Fibroblast of villous mesenchyme (primary cell): ENCODE measurements at places on chromosomes 5 and 9. TPM values are rescaled to one million over a fixed set of nuclear protein-coding genes. Genes with fewer than 3 reads are reported as not detected.

DNA sequence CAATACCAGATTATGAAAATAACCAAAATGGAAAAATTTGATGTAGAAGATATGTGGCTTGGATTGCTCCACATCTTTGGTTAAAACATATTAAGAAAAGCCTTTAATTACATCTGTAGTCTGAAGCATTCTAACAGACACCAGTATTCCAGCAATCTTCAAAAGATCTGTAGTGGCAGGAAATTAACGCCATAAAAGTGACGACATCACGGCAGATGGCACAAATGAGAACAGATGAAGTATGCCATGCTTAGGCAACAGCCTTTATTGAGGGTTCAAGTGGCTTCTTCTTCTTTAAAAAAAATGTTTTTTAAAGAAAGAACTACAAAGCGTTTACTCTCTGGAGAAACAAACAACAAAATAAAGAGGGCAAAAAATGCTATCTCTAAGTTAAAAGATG is 164.2 kb downstream of the MEF2C start:
- no peak for DNase-seq

GRCh38 chr9:124786881-124787573 is 10.1 kb downstream of the OLFML2A start:
- DNase-seq, result no peak

The PPP3R2 gene
- total RNA-seq, result not detected in 2 replicates

The SEMA5A gene
- total RNA-seq, result 72.5 and 74.7 TPM in 2 replicates

- DNase-seq, result no peak
Measured at GRCh38 chr5:149546974-149547373, 4.3 kb downstream of the CSNK1A1 start.

GRCh38 chr9:113388833-113389232 is 12.0 kb upstream of the HDHD3 start:
- DNase-seq, result no peak

The PDE6A gene
- under 0.01 TPM in 1 of 2 replicates, not detected in the other for total RNA-seq

DNA sequence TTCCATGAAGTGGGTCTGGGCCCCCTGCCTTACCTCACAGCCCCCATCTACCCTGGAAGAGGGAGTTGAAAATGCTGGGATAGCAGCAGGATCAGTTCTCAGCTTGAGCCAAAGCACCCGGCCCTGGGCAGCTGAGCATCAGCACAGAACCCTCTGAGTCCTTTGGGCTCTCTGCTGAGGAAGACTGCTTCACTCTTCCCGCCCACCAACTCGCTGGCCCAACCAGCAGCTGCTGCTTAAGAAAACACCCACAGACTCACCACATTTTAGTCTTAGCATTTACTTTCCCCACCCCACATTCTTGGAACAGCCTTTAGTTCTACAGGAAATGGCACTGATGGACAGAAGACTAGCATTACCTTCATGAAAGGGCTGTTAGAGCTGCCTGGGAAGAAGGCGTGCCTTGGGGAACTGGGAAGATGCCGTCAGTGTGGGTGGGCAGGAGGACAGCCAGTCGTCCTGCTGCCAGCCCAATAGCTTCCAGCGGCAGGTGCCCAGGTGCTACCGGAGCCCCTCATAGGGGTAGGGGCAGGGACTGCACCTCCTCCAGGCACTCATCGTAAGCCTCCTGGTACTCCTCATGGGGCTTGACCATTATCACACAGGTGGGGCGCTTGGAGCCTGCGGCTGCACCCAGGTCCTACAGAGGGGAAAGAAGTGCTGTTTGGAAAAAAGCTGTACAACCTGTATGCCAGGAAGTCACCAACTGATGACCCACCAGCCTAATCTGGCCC is 4.3 kb downstream of the NHP2 start:
- DNase-seq, result no peak

The ZFP62 gene
- 12.5 and 15.1 TPM in 2 replicates for total RNA-seq

DNA sequence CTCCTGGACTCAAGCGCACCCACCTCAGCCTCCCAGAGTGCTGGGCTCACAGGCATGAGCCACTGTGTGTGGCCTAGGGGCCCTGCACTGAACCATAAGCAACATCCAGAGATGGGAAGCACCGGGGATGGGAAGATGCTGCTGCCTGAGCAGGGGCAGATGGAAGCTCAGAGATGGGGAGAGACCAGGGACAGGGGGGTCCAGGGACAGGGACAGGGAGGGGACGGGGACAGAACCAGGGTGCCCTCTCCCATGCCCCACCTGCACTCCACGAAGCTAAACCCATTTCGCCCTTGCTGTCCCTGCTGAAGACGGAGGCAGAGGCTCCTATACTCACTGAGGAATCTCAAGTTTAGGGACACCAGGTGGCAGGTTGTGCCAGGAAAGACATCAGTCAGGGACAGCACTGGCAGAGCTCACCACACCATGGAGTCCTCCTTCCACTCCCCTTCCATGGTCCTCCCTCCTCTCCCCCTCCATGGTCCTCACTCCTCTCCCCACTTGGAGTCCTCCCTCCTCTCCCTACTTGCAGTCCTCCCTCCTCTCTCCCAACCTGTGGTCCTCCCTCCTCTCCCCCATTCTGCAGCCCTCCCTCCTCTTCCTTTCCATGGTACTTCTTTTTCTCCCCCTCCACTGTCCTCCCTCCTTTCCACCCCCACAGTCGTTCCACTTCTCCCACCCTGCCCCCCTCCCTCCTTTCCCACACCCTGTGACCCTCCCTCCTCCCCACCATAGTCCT is 45.5 kb upstream of the LRRC14B start:
- DNase-seq, result no peak

DNA sequence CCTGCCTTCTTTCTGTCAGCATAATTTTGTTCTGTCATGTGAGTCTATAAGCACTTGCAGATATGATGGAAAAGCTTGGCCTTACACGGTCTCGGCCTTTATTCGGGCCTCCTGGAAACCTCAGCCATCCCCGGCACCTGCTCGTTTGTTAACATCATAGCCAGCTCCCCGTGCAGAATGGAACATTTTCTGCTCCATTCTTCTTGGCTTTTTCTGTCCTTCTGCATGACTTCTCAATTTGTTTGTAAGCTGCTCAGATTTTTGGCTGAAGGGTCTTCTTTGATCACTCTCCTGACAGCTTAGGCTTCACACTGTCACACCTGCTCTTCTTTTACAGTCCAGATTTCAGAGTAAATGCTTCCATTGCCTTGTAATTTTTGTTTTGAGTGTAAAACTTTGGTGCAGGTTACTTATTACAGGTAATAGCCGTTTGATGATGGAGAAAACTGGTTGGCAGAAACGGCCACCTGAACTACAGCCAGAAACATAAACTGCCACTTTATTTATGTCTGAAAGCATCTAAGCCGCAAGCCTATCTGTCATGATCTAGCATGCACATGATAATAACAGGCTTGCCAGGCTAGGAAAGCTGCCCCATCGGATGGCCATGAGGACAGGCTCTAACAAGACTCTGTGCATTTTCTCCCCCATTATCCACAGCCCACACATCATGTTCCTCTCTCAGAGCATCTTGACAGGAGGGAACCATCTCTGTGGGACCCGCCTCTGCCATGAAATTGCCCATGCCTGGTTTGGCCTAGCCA is 197.0 kb downstream of the AOPEP start:
- no peak for DNase-seq

The CCL21 gene
- not detected in 2 replicates for total RNA-seq

GRCh38 chr5:181217111-181217802 is 5.8 kb upstream of the TRIM41 start:
- DNase-seq, result peak; percentile 68

- DNase-seq, result no peak
Measured at GRCh38 chr5:139639619-139640380, 8.3 kb upstream of the CXXC5 start.

DNA sequence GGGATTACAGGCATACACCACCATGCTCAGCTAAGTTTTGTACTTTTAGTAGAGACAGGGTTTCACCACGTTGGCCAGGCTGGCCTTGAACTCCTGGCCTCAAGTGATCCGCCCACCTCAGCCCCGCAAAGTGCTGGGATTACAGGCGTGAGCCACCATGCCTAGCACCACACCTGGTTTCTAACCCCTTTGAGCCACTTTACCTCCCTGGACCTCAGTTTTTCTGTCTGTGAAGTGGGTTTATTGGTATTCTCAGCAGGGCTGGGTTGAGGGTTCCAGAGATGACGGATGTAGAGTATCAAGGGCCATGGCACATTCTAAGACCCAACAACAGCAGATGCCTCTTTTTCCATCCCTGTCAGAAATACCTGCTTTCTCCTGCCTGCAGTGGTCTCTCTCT is 38.6 kb downstream of the AMBP start:
- DNase-seq, result no peak

- no peak for DNase-seq
Measured at GRCh38 chr9:101162231-101162630, 133.7 kb downstream of the PLPPR1 start.

DNA sequence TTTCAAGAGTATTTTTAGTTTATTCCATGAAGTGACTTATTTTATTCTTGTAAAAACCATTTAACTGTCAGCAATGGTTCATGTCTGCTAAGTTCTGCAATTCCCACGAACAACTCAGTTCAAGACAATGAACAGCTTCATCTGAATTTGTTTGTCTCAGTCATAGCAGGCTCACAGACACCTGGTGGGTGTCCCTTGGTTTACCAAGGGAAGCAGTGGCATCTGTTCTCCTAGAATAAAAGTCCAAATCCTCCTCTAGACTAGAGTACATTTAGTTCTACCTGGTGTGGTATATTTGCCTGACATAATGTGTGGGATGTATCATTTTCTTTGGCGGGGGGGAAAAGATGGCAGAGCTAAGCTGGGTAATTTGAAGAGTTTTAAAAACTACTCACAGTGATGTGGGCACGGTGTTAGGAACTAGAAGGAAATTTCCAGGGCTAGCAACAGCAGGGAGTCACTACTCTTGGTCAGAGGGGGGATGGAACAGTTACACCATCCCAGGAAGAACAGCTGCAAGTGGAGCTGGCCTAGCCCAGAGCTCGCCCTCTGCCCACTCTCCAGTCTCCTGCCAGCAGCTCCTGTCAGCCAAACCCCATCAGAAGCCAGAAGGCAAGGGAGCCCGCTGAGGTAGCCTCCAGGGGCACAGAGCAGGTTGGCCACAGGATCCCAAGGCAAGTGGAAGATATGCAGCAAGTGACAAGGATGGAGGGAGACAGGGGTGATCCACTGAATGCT is 100.3 kb downstream of the PJA2 start:
- no peak for DNase-seq

DNA sequence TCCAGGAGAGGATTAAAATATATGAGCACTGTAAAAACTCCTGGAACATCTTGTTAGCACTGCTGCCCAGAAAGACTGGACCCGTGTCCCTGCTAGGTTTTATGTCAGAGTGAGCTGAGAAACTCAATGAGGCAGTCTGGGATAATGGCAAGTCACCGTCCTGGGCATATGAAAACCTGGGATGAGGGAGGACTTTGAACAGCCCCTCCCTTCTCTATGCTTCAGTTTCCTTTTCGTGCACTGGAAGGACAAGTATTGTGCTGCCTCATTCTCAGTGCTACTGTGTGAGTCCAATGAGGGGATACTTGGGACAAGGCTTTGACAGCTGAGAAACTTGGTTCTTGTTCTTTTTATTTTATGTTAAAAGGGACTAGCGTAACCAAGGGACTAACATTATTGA is 143.0 kb upstream of the SHB start:
- DNase-seq, result no peak

DNA sequence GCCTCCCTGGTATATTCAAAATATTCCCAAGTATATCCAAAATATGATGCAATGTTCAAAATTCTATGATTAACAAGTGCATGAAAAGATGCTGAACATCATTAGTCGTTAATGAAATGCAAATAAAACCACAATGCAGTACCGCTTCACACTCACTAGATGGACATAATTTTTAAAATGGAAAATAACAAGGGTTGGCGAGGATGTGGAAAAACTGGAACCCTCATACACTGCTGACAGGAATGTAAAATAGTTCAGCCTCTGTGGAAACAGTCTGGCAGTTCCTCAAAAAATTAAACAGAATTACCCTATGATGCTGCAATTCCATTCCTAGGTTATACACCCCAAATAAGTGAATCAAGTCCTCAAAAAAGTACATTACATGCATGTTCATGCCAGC is 36.1 kb upstream of the MYOT start:
- peak; percentile 10 for DNase-seq

GRCh38 chr9:38074441-38074961 is 5.5 kb upstream of the SHB start:
- peak; percentile 42 for DNase-seq

DNA sequence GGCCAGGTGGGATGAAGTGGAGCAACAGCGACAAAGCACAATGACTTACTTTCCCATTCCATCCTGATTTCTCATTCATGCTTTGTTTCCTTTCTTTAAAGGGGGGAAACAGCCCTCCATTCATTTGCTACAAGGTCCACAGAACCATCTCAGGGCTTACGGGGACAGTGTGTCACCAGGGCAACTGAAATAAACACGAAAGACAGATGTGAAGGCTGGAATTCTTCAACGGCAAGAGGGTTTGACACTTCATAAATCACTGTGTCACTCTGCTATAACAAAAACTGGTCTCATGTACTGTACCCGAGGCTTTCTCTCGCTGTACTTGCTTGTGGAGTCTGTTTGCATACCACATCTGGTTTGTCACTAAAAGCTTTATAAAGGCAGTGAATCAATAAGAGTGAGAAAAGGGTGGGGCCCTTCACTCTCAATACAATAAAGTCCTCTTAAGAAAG is 150.8 kb downstream of the EFNA5 start:
- peak; percentile 50 for DNase-seq

DNA sequence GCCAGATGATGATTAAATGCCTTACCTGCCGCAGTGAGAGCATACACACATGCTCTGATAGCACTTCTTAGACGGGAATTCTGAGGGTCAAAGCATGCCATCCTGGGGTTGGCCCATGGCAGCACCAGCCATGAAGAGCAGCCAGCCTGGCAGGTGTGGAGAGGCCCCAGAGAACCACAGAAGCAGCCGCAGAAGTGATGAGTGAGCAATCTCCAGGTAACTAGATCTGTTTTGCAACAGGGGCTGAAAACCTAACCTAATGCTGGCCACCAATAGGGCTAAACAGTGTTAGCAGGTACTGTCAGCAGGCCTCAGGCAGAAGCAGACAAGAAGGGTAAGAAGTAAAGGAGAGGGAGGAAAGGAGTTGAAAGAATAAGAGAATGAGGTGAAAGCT is 33.5 kb upstream of the HOMER1 start:
- DNase-seq, result no peak

The IFNA21 gene
- total RNA-seq, result not detected in 2 replicates

- no peak for DNase-seq
Measured at GRCh38 chr9:125443367-125443766, 181.7 kb downstream of the GAPVD1 start.

- DNase-seq, result peak; percentile 12
Measured at GRCh38 chr5:90792725-90793124, 234.1 kb downstream of the ADGRV1 start.

- no peak for DNase-seq
Measured at GRCh38 chr9:81387360-81388106, 301.8 kb downstream of the TLE1 start.

- DNase-seq, result no peak
Measured at GRCh38 chr5:178420354-178420781, 169.8 kb downstream of the COL23A1 start.
